AML-193 (cell line): ENCODE measurements at places on chromosomes 3 and 15.

- DNase-seq: no peak
These were observed 554.2 kb upstream of the KCNMB2 start for GRCh38 chr3:177982034-177982433.

DNA sequence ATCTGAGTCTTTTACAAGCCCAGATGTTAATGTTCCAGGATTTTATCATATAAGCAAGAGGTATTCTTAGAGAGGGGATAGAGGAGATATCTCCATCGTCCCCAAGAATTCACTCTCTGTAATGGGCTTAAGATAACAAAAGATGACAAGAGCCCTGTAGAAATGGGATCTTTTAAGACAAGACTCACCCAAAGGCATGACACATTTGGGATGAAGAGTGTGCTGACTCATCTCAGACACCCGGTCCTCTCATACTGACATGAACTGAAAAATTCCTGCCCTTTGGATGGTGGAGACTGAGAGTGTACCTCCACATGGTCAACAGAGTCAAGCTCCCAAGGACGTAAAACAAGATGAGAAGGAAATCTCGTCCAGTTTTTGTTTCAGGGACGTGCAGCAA, 11.0 kb downstream of the LEKR1 start:
- no peak for DNase-seq

GRCh38 chr15:57005244-57005643, 86.8 kb downstream of the TCF12 start:
- no peak for DNase-seq

- DNase-seq: peak; percentile 27
These were observed 542 bp downstream of the ACAA1 start for GRCh38 chr3:38136393-38136776.

- DNase-seq: no peak
These were observed 195.2 kb upstream of the MCTP2 start for GRCh38 chr15:94036156-94036555.

DNA sequence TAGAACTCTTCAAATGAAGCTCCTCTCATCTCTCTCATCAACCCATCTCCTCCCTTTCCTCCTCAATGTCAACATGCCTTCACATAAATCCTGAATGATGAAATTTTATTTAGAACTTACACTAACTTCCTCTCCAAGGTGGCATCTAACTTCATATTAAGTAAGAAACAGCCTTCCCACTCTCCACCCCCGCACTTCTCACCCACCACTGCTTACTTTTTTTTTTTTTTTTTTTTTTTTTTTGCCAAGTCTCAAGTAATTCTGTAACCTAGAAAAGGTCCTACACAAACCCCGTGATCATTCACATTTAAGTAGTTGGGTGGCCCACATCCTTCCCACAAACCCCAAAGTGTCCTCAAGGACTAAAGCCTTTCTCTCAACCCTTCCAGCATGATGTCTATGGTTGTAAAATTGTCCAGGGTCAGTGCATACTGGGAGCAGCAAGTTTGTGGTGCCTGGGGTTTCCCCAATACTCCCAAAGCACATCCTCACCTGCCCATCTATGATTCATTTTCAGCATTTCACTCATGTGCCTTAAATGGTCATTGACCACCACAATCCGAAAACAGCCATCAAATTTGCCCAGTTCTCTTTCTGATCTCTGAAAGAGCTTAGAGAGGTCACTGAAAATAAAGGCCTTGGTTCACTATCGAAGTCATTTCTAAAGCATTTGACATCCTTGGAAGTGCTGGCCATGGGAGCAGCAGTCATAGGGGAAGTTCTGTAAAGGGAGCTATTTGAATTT, 47.2 kb downstream of the CD86 start:
- peak; percentile 92 for DNase-seq

DNA sequence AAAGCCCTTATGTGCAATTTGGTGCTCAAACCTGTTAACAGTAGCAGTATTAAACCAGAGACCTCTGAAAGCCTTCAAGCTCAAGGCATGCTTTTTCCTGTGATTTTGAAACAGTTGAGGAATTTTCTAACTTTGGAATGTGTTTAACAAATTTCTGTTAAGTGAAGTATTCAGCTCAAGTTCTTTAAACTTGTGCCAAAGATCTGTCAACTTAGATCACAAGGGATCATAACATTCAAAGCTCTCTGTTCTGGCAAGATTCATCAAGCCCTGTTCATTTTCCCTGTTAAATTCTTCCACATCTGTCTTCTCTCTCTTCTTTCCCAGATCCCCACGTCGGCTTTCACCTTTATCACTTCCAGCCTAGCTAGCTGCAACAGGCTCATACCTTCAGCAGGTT, 28.8 kb upstream of the RYK start:
- DNase-seq: no peak

DNA sequence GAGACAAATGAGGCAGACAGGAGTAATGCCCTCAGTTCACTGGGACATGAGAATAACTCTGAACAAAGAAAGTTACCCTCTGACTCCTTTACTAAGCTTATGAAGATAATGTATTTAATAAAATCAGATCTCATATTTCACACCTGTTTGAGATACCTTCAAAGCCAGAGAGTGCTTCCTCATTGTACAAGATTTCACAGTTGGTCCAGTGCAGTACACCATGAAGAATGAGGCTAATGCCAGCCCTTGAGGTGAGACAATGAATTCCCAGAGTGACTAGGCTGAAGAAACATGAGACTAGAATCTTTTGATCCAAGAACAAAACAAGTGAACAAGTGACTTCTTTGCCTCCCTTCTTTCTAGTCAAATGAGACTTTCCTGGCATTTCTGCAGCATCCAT, 1133.8 kb downstream of the TUSC7 start:
- DNase-seq: no peak

GRCh38 chr15:39589815-39590644, 9.2 kb downstream of the THBS1 start:
- DNase-seq: no peak

DNA sequence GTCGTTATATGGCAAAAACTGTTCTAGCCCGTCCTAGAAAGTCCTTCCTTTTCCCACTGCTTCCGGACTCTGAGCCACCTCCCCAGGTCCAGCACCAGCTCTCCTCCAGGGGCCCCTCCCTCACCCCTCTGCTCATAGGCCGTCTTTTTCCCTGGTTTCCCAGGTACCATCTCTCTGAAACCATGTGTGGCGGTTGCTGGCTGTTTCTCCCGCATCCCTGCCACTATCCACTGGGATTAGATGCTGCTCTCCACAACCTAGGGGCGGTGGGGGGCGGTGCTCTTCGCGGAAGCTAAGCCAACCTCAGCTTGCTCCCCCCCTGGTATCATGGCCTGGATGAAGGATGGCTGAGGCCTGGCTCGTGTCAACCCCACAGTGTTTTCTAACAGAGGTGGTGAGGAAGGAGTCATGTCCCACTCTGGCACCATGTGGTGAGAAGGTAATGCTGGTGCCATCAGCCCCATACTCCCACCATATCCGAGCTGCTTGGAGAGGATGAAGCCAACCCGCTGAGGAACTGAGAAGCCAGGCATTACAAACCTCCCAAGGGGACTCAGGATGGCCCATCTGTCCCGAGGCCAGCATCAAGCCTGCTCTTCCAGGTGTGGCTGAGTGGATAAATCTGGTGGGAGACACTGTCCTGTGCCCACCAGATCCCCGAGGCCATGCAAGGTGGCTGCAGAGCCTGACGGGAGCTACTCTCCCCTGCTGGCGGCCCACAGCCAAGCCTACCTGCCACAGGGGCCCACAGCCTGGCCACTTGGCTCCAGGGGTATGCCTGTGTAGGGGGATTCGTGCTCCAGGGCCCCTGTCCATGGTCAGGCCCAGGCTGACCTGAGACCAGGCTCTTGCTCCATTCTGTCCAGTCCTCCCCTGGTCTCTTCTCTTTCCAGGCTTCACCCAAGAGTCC, 27.9 kb upstream of the SLC41A3 start:
- DNase-seq: no peak

DNA sequence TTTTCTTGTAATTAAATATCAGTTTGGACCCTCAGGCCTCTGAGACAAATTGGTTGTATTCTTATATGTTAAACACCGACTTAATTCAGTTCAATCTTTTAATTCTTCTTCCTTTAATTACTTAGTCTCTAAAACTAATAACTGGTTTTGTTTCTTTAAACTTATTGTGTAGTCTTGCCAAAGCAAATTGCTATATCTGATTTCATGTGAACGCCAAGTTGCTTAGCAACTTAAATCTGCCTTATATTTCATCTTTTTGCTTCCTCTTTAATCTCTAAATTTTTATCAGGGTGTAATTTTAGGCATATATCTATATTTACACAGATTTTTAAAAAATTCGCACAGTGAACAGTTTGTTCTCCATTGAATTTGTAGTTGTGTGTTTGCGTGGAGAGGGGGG, 82.2 kb downstream of the CADM2 start:
- no peak for DNase-seq

- DNase-seq: no peak
These were observed 37.8 kb downstream of the DLG1 start for GRCh38 chr3:197260491-197261163.

DNA sequence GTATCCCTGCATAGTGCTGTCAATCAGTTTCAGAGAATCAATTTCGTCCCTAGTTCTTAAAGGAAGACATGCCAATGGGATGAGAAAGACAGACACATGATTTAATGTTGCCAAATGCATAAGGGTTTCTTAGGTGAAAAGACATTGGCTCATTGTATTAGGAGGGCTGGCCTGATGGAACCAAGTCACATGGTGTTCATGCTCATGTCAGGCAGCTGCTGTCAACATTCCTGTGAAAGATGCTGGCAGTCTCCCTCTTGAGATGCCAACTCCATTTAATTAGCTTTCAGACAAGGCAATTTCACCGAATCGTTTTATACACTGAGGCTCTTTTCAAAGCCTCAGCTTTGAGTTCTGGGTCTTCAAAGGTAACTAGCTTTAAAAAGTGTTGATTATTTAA, 16.1 kb upstream of the IL1RAP start:
- DNase-seq: no peak

- DNase-seq: no peak
These were observed 32.6 kb upstream of the SPTBN5 start for GRCh38 chr15:41926185-41927056.

GRCh38 chr3:21654662-21655061, 96.3 kb downstream of the ZNF385D start:
- DNase-seq: no peak

DNA sequence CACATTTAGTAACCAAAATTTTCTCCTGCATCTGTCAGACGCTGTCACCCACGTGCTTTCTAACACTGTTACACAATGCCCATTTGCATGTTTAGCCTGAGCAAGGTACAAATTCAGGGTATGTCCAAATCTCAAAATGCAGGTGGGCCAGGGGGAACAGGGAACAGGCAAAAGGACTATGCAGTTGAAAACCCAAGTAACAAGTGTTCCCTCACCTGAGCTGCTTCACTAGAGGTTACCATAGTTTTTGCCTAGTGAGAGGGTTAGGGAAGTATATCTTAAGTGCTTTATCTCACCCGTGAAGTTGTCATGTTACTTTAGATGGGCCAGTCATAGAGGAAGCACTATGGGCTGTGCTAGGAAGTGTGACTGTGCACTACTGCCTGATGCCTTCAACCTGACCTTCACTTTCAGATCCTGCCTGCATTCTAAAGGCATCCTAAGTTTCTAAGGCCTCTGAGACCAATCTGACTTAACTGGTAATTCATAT, 6.0 kb upstream of the TMEM87A start:
- DNase-seq: peak; percentile 59

- DNase-seq: no peak
These were observed 318.6 kb upstream of the SATB1 start for GRCh38 chr3:18743761-18744160.

DNA sequence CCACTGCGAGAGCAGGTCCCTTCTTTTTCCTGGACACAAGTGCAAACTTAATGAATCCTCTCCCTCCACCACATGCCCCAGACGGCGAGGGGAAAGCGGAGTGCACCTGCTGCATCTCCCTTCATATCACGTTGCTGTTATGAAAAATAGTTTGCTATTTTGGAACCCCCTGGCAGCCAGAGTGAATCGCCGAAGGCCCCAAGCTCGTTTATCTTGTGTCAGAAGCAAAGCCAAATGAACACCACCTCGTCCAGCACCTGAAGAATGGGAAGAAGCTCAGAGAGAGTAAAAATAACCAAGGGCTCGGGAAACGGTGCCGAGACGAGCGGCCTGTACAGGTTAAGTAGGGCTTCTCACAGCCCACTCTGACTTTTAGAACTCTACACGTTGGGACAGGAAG, 394.6 kb upstream of the RORA start:
- DNase-seq: no peak

- DNase-seq: no peak
These were observed 100.0 kb downstream of the LPP start for GRCh38 chr3:188253800-188254452.

DNA sequence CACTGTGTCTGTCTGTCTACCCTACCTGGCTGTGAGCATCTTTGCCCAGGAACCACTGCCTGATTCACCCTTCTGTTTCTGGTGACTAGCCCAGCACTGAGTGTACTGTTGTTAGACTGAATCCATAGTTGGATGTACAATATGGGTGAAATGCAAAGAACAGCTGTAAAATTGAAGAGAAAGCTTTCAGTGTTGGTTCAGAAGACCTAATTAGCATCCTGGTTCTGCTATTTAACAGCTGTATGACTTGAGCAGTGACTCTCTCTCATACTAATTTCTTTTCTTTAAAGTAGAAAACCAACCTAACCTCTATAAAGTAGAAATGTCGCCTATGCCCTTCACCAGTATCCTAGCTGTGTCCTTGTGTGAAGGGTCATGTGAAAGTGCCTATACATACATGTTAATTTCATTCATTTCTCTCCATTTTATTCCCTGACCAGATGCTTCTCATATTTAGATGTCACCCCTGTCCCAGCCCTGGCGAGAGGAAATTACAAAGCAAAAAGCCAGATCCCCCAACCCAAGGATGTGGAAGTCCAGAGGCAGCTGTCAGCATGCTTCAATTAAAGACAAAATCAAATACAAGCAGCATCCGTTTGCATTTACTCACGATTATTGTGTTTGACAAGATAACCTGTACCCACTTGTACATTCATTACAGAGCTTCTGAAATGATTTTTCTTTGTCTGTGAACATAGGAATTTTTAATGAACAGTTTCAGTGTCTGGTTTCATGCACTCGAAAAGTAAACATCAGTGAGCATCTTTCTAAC, 305.7 kb upstream of the ICE2 start:
- DNase-seq: no peak

DNA sequence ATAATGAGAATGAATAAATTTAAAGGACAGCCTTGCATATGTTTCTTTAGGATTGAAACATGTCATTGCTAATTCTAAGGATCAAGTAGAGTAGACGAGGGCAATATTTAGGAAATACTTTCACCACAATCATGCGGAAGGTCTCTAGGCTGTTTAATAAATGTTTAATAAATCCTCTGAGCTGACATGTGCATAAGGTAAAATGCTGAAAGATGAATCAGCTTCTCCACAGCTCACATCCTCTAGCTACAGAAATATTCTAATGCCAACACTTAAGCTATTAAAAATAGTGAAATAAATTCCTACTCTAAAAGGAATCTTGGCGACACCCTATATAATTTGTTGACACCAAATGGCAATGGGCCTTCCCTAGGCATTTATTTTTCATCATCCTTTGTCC, 407.3 kb downstream of the TBL1XR1 start:
- no peak for DNase-seq

DNA sequence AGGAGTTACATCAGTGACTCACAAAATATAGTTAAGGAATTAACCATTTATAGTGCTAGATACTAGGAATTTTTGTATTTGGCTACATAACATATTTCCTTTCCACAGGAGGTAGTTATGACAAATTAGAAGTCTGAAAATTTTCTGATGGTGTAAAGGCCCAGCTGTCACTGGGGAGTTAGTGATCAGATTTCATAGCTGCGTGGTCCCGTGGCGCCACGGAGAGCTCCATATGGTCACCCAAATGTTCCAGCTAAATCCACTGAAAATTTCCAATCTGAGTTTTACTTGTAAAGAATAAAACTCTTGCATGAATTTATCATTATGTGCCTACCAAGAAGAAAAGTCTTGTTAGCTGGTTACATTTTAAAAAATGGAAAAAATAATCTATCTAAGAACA, 368.9 kb upstream of the PLSCR5 start:
- no peak for DNase-seq

- peak; percentile 94 for DNase-seq
These were observed 46.5 kb downstream of the CD86 start for GRCh38 chr3:122101646-122102045.
